RWPE2 (cell line): ENCODE measurements at places on chromosomes 2 and 18.

- no peak for DNase-seq
These were observed 833.1 kb upstream of the CRIM1 start for GRCh38 chr2:35522450-35522849.

GRCh38 chr2:235320326-235320725 is 173.5 kb upstream of the AGAP1 start:
- DNase-seq: no peak

DNA sequence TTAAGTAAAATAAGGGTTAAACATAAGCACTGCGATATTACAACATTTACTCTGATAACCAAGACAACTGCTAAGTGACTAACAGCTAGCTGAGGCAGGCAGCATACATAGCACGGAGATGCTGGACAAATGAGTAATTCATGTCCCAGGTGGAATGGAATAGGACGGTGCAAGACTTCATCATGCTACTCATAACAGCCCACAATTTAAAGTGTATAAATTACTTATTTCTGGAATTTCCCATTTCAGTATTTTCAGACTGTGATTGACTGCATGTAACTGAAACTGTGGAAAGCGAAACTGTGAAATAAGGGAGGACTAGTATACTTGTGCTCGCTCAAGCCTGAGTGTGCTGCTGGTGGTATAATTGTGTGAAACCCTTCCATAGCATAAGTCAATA is 12.9 kb downstream of the IER3IP1 start:
- no peak for DNase-seq

DNA sequence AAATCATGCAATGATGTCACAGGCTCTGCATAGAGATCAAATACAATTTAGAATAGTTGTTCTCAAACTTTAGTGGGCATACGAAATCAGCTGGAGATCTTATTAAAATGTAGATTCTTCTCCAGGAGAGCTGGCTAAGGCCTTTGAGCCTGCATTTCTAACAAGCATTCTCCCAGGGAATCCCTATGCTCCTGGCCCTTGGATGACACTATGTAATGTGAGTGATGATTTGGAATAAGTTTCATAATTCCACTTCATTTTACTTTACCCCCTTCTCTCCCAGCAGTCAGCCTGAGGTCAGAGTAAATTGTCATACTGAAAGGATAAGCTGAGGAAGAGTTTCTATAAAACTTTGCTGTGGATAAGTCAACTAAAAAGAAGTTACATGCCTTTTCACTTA is 189.1 kb downstream of the UBE2E3 start:
- no peak for DNase-seq

DNA sequence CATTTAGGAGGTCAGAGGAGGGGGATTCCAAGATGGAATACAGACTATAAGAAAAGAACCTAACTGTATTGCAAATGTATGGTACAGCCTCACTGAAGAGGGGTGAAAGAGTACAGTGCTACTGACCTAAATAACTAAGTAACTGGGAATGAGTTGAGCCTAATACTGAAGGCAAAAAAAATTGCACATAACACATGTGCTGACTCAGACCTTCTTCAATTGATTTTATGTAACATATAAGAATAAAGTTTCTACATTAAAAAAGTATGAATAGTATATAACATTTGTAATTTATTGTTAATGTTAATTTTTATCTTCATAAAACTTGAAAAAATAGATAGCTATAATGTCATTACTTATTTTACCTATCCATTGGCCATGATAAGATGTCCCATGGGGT is 41.7 kb downstream of the MALT1 start:
- no peak for DNase-seq

GRCh38 chr18:13589943-13590342 is 136.4 kb downstream of the FAM210A start:
- no peak for DNase-seq

DNA sequence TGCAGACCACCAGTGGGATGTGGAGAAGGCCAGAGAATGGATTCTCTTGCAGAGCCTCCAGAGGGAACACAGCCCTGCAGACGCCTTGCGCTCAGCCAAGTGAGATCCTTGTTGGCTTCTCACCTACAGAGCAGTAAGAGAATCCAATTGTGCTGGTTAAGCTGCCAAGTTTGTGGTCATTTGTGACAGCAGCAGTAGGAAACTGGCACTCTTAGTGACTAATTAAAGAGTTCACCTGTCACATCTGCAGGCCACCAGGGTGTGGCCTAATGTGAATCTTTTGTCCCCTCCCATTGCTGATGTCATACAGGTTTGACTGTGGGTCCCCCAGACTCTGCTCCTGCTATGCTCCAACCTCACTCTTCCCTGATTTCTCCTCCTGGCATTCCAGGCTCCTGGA is 235.9 kb downstream of the TFCP2L1 start:
- no peak for DNase-seq

DNA sequence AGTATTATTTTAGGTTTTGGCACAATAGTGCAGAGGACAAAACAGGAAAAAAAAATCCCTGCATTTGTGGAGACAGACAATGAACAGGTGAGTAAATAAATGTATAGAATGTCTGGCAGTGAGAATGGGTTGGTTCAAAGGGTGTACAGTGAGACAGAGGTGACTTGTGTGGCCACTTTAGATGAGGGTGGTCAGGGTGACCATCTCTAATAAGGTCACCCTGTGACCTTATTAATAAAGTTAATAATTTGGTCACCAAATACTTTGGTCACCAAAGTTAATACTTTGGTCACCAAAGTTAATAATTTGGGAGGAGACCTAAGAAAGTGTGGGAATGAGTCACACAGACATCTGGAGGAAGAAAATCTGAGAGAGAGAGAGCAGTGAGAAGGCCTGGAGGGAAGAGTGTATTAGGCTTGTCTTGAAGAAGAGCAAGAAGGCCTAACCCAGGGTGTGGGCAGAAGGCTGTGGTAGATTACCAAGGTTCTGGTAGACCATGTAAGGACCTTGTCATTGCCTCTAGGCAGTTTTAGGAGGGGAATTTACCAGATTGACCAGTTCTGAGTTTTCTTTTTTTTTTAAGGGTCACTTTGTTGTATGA is 1368.4 kb upstream of the CELF4 start:
- no peak for DNase-seq

DNA sequence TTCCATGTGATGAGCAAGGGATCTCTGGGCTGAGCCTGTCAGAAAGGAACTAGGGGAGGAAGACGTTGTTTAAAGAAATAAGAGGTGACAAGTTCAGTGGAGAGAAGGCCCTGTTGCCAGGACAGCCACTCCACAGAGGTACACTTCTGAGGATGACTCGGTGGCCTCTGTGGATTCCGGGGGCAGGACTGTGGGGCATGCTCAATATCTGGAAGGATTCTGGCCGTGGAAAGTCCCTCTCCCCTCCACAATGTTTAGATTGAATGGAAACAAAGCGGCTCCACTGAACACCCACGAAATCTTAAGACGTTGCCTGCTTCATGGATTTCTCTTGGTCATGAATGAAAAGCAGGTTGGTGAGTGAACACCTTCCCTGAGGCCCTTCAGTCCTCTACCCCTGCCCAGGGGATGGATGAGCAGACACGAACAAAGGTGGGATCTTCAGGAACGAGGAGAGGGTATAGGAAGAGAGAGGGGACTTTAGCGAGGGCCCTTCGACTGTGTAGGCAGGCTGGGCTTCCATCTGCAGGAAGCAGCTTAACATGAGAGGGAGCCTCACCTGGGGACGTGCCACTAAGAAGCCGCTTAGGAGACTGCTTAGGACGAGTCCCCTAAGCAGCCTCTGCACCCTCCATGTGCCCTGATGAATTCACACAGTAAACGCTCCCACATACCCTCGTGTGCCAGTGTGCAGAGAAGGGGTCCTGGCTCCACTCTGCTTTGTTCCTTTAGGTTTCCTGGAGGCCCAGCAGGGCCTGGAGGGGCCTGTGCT is 1.9 kb downstream of the NTSR2 start:
- DNase-seq: no peak

DNA sequence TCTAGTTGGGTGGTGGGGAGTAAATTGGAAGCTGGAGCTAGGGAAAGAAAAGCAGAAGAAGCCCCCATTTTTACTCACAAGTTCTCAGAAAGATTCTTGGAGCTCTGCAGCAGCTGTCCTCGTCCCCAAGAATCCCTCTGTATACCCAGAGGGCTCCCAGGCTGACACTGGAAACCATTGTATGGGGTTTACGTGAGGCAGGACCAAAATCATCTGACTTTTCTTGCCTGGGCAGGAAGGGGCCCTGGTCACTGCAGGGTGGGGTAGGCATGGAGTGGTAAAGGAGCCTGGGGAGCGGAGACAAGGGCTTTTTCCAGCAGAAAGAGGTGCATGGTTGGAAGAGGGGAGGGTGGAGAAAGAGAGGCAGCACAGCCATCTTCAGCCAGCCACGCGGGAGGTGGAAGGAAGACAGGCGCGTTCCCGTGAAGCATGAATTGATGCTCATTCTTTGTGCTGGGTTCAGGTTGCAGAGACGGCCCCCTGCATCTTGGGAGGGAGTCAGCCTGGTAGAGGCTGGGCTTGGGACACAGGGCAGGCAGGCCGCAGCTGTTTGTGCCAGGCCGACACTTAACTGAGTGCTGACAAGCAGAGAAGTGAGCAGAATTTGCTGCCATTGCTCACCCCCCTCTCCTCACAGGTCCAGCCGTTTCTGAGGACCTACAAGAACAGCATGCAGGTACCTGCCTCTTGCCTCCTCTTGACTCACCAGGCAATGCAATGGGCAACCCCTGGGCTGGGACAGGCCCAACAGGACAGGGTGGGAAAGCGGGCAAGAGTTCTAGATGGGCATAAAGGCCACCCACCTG is 94.8 kb downstream of the PLB1 start:
- no peak for DNase-seq

GRCh38 chr2:83305758-83306378 is 1153.2 kb downstream of the SUCLG1 start:
- DNase-seq: no peak

GRCh38 chr2:150595803-150596470 is 108.5 kb upstream of the RND3 start:
- DNase-seq: no peak

DNA sequence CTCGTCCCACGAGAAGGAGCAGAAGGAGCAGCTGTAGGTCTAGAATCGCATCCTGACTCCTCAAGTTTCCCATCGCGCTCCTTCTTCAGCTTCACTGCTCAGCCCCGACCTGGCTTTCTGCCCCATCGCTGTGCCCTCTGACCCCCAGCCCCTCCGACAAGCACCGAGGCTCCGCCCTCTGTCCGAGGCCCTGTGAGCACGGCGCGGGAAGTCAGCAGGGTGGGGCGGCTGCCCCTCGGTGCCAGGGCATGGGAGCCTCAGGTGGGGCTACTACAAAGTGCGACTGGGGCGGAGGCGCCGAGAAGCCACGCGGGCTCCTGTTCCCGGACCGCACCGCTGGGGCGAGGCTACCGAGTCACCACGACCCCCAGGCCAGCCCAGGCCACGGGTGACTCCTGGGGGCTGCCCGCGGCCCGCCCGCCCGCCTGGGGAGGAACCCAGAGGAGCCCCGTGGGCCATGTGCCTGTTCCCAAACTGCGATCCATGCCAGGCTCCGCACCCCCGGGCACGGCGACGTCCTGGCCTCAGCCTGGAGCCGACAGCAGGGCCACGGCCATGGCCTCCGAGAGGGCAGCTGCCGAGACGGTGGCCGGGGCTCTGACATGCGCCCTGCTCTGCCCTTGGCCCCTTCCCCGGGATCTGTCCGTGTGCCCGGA is 36.6 kb upstream of the ID2 start:
- DNase-seq: peak; percentile 38

GRCh38 chr2:11975373-11975772 is 228.9 kb downstream of the LPIN1 start:
- no peak for DNase-seq

DNA sequence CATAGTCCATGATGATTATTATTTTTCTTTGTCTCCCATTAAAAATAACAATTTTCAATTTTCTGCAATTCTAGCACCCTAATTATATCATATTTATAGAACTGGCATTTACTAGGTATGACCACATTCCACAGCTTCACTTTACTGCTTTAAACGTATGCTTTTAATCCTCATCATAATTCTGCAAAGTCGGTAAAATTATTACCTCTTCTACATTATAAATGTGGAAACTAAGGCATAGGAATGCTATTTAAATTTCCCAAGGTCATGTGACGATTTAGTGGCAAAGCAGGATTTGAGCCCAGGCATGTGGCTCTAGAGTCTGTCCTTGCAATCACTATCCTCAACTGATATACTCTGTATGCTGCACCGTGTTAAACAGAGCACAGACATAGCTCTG is 866.4 kb downstream of the EPHA4 start:
- DNase-seq: no peak

- DNase-seq: no peak
These were observed 4.8 kb upstream of the UGGT1 start for GRCh38 chr2:128086244-128086643.

DNA sequence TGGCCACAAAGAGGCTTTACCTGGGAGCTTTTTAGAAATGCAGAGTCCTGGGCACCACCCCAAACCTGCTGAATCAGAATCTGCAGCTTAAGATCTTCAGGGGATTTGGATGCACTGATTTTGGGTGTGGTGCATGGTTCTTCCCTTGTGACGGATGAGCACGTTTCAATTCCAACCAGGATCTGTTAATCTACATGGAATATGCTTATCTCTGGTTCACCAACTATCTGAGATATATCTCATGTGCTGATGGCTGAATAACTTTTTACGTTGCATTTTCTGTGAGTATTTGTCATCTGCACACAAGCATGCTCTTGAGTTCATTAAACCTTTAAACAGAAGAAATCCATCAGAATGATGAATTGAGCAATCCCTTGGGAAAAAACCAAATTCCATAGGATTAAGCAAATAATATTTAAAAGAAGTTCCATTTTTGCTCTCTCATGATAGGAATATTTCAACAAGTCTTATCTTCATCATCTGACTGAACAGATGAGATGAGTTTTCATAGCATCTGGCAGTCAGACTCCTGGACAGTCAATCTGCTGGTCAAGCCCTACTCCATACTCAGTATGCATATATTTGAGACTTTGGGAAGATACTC is 120.6 kb downstream of the PLB1 start:
- DNase-seq: no peak

DNA sequence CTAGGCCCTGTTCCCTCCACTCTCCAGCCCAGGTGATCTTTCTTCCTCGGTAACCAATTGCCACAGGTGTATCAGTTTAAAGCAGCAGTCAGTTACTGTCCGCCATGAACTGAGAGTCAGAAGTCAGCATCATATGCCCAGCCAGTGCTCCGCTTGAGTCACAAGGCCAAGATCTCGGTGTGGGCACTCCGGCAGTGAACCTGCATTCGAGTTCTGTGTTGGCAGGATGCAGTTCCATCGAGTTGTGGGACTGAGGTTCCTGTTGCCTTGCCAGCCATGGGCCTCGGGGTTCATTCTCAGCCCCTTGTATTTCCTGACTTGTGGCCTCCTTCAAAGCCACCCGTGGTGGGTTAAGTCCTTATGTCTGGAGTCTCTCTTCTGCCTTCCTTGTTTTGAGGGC is 3.1 kb upstream of the TMEM185B start:
- DNase-seq: no peak

GRCh38 chr2:25074826-25075225 is 33.0 kb downstream of the EFR3B start:
- no peak for DNase-seq

- no peak for DNase-seq
These were observed 79.2 kb downstream of the SMAD7 start for GRCh38 chr18:48871391-48872166.
